ENCODE measurements at places on chromosomes 2 and 18. TPM values are rescaled to one million over a fixed set of nuclear protein-coding genes. Genes with fewer than 3 reads are reported as not detected.

GRCh38 chr2:157900203-157900602 is 24.1 kb upstream of the ACVR1 start:
- no peak for DNase-seq

- DNase-seq = no peak
Observed at GRCh38 chr2:199770716-199771115, 80.3 kb downstream of the FTCDNL1 start.

- DNase-seq = no peak
Observed at GRCh38 chr18:52670896-52671295, 330.9 kb downstream of the DCC start.

GRCh38 chr2:177284531-177284930 is 20.0 kb upstream of the NFE2L2 start:
- no peak for DNase-seq

DNA sequence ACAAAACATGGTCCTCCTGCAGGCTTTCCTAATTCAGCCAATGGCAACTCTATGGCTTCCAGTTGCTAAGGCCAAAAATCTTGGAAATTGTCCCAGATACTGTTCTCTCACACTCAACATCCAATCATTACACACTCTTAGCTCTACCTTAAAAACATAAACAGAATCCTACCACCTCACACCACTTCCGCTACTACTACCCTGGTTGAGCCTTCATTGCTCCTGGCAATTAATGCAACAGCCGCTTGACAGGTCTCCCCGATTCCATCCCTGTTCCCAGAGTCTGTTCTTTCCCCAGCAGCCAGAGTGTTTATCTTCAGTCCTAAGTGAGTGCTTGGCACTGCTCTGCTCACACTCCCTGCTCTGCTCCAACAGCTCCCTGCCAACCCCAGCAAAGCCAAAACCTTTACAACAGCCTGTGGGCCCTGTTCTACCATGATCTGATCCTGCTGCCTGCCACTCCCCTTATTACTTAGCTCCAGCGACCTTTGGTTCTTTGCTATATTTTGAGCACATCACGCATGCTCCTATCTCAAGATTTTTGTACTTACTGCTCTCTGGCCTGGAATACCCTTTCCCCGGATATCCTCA is 67.5 kb upstream of the AMMECR1L start:
- no peak for DNase-seq

- DNase-seq = no peak
Observed at GRCh38 chr18:49183921-49184320, 233.2 kb upstream of the SMAD7 start.

DNA sequence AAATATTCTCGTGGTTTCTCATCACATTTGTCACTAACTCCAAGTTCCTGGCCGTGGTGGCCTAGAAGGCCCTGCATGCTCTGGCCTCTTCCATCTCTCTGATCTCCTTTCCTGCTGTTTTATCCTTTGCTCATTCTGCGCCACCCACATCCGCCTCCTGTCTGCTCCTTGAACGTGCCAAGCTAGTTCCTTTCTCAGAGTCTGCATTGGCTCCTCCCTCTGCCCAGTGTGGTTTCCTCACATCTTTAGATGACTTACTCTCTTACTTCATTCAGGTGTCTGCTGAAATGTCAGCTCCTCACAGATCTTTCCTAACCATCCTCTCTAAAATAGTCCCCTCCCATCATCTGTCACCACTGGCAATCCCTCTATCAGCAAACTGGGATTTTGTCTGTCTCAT is 158.6 kb upstream of the RBMS1 start:
- DNase-seq = peak; percentile 94

GRCh38 chr18:63683152-63683551 is 19.6 kb upstream of the SERPINB11 start:
- no peak for DNase-seq

GRCh38 chr2:240797914-240798313 is 22.1 kb downstream of the KIF1A start:
- DNase-seq = no peak

- no peak for DNase-seq
Observed at GRCh38 chr2:136389809-136390208, 271.9 kb upstream of the CXCR4 start.

DNA sequence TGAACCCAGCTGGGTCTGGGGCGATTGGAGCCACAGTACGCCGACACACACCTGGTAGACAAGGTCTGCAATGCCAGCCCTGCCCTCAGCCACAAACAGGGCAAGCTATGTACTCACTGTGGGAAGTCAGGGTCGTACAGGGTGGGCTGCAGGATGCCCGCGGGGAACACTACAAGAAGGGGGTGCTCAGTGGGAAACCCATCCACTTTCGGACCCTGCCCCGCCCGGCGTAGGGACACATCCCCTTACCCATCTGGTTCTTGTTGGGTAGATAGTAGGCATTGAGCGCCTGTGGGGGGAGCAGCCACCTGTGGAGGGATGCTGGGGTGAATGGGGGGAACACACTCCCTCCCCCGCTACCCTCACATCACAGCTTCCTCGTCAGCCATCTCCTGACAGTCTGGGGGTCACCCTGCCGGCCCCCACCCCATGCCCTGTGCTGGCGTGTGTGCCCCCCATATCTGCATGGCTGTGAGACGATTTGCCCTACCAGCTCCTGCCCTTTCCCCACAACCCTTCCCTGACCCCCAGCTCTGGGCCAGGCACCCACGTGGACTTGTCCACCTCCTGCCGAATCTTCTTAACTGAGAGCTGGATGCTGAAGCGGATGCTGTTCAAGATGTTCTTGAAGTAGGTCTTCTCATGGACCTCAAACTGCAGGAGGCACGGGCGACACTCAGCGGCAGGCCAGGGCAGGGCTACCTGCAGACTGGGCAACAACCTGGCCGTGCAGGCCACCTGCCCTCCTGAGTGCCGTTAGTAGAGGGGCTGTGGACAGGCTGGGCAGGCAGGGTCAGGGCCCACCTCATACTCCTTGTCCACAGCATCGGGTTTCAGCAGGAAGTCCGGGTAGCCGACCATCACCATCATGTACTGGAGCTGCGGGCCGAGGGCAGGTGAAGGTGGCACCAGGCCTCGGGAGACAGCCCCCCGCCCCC is 5.1 kb downstream of the ECEL1 start:
- no peak for DNase-seq

- no peak for DNase-seq
Observed at GRCh38 chr2:231113489-231113888, 11.4 kb downstream of the HTR2B start.

- DNase-seq = no peak
Observed at GRCh38 chr2:173672573-173673340, 292.4 kb downstream of the SP3 start.

DNA sequence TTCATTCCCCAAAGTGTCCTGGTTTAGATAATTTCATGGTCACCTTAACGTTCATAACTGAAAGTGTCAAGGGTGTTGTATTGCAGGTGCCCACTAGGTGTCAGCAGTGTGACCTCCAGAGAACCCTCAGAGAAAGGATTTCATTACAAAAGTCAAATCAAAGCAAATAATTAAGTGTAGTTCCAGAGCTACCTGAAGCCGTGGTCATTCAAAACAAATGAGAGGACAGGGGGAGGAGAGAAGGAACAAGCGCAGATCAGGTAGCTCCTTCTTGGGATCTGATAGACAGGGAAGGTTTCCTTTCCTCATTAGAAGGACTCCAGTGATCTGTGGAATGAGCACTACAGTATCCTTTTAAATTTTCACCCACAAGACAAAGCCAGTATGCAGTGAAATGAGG is at the start of gene SLC9A4:
Gene SLC9A4 (plus strand): TSS at position 207 of the 400 bp plus-strand sequence. CDS start 534 bp downstream, outside the sequence.
- DNase-seq = no peak

DNA sequence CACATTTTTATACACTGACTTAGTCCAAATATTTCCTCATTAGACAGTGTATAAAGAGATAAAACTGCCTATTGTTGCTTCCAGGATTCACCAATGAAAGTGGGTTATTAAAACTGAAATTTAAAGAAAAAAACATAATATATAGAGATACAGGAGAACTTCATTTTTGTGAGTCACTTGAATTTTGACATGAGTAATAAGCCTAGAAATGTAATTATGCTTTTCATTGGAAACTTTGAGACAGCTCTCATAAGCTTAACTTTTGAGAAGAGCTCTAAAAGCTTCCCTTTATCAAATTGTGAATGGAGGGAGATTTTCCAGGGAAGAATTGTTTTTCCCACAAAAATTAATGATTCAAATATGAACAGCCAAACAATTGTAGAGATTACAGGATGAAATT is 14.1 kb downstream of the DYNC2LI1 start:
- DNase-seq = no peak

DNA sequence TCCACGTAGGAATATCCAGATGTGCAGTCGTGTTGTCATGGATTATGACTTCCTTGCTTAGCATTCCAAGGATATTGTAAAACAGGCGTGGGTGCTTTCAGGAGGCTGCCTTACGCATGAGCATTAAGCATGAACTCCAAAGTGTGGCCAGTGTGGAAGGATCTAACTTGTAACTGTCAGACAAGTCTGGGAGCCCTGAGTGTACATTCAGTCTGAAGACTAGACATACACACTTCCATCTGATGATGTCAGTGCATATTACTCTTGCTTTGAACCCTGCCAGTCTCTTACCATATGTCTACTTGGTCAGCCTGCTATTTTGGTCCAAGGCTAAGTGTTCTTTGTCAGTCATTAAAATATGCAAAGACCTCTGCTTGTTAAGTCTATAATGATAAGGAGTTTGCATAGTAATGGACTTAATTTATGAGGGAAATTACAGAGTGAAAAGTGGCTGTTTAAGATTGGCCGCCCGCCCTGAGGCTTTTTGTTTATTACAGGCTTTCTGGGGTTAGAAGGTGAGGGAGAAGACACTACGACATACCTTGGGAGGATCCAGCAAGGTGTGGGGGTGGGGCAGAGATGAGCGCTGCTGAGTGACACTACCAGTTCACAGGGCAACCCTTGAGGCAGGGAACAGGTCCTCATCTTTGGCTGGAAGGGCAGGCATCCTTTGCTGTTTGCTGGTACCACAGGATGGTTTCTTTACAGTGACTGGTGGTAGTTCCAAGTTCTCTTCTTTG is 48.3 kb downstream of the CABLES1 start:
- DNase-seq = no peak

GRCh38 chr2:113791697-113792590 is 35.5 kb upstream of the SLC35F5 start:
- DNase-seq = no peak

- no peak for DNase-seq
Observed at GRCh38 chr2:208320686-208321085, 54.6 kb downstream of the PIKFYVE start.

DNA sequence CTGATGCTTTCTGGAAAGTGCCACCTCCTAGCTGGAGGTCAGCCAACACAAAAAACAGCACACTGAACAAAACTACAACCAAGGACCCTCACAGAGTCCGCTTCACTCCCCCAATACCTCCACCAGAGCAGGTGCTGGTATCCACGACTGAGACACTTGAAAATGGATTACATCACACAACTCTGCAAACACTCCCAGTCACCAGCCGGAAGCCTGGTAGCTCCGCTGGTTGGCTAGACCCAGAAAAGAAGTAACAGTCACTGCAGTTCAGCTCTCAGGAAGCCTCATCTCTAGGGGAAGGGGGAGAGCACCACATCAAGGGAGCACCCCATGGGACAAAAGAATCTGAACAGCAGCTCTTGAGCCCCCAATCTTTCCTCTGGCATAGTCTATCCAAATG is 175.4 kb downstream of the LCLAT1 start:
- peak; percentile 60 for DNase-seq

- DNase-seq = no peak
Observed at GRCh38 chr18:13943338-13943737, 28.0 kb upstream of the MC2R start.

GRCh38 chr18:10841203-10841602 is 308.2 kb downstream of the PIEZO2 start:
- DNase-seq = no peak

- DNase-seq = no peak
Observed at GRCh38 chr18:77006305-77007175, 126.0 kb downstream of the MBP start.

DNA sequence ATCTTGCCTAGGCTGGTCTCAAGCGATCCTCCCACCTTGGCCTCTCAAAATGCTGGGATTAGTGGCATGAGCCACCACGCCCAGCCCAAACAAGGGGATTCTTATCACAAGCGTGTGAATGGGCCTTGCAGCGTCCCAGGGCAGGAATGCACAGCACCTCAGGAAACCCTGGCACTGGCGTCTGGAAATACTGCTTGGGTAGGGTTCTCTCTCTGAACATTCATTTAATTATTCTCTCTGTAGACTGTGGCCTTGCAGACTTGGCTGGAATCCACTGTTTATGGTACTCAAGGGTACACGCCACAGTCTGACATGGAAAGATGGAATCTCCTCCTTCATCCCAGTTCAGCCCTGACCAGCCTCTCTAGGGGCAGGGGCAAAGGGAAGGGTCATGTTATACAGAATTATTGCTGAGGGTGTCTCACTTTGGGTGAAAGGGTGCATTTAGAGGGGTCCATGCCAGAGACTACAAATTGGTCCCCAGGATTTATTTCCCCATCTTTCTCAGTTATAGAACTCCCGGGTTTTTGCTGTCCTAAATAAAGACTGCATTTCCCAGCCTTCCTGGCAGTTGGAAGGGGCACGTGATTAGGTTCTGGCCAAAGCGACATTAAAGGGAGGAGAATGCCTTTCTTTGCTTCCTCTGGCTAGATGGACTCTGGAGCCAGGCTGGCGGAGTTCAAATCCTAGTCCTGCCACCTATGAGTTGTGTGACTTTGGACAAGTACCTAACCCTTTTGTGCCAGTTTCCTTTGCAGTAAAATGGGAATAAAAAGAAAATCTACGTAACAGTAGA is 147.2 kb upstream of the HAAO start:
- DNase-seq = no peak

- DNase-seq = peak; percentile 74
Observed at GRCh38 chr2:68943581-68944568, 8.8 kb downstream of the GKN2 start.

- peak; percentile 93 for DNase-seq
Observed at GRCh38 chr2:73284296-73285158, at the start of gene FBXO41. TSS of gene FBXO41 (minus strand) at chr2:73284478. CDS start at chr2:73269630, 14,848 bp downstream.

DNA sequence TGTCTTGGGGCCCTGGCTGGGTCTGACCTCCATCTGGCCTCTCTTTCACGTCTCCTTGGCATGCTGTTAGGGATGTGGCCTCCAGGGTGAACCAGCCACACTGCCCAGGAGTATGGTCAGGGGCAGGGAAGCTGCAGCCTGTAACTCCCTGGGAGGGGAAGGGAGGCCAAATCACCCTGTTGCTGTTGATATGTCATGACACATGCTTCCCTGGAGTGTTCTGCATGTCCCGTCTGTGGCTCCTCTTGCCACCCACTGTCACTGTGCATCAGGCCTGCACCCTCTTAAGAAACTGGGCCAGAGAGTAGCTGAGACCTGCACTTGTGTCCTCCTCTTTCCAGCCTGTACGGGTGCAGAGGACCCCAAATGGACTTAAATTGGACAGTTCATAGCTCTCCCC is 221.3 kb downstream of the FHOD3 start:
- no peak for DNase-seq

POTEI gene
- total RNA-seq = 0.14 TPM

RGPD4 gene
- total RNA-seq = 0.19 TPM

GRHL1 gene
- total RNA-seq = 1.2 TPM

CRYGC gene
- total RNA-seq = not detected

BARD1 gene
- total RNA-seq = 36.5 TPM

SYT4 gene
- 0.14 TPM for total RNA-seq

WDR12 gene
- 38.9 TPM for total RNA-seq

EGR4 gene
- total RNA-seq = 0.05 TPM

PJVK gene
- total RNA-seq = 1.6 TPM

LIMS2 gene
- 8.7 TPM for total RNA-seq

ASB18 gene
- not detected for total RNA-seq

CRYGA gene
- total RNA-seq = 0.09 TPM

ALPG gene
- 0.24 TPM for total RNA-seq

ZAP70 gene
- total RNA-seq = 160 TPM

SPEG gene
- 1.3 TPM for total RNA-seq

KLHL41 gene
- total RNA-seq = 5.2 TPM

LOXHD1 gene
- 0.24 TPM for total RNA-seq

FAHD2B gene
- total RNA-seq = 7.6 TPM

Data from thymus (tissue), 14 donors.